ENCODE measurements at places on chromosomes 4 and X.

GRCh38 chr4:7985891-7986441, 46.3 kb upstream of the AFAP1 start:
- peaks cover 5% of the 10 kb centered on the region for H3K36me3 ChIP-seq
- H3K27me3 ChIP-seq: peaks cover 6% of the 10 kb centered on the region
- DNase-seq: no peak
- no peak overlapping the region for H3K4me3 ChIP-seq

DNA sequence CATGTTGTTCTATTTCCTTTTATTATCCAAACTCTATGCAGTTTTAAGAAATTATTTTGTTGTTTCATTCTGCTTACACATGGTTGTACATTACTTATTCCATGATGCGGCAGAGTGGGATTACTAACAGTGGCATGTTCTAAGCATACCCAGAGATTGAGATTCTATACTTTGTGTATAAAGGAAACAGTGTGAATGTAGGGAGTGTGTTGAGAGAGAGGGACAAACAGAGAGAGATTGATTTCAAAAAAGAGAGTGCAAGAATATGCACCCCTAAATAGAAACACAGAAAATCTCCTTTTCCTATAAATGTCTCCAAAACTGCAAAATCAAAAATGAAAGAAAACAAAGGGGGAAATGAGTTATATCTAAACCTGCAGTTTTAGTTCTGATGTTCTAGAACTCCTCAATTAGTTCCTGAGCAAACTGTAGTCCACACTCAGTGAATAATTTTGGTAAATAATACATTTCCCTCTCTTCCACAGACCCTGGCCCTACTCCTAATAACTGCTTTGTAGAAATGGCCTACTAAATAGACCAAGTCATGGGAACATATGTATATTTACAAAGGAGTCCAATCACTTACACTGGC, 31.0 kb downstream of the SLC9B1 start:
- no peak overlapping the region for H3K27ac ChIP-seq
- DNase-seq: no peak
- no peak overlapping the region for H3K4me3 ChIP-seq
- H3K4me1 ChIP-seq: no peaks in the 10 kb centered on the region

DNA sequence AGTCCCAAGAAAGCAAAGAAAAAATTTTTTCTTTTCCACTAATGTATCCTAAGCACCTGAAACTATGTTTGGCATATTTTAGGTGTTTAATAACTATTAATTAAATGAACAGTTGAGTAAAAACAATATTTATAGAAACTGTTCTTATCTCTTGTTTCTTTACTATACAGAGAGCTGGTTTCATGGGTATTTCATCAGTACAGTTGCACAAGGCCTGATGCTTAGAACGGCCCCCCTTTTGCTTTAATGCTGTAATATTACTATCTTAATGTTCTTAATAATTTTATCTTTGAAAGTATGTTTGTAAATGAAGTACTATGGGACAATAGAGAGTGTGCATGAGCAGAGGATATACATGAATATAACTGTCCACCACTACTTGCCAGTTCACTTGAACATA, 479.1 kb upstream of the SLIT2 start:
- H3K27ac ChIP-seq: no peak overlapping the region
- DNase-seq: no peak
- H3K4me1 ChIP-seq: no peaks in the 10 kb centered on the region
- H3K4me3 ChIP-seq: no peak overlapping the region

DNA sequence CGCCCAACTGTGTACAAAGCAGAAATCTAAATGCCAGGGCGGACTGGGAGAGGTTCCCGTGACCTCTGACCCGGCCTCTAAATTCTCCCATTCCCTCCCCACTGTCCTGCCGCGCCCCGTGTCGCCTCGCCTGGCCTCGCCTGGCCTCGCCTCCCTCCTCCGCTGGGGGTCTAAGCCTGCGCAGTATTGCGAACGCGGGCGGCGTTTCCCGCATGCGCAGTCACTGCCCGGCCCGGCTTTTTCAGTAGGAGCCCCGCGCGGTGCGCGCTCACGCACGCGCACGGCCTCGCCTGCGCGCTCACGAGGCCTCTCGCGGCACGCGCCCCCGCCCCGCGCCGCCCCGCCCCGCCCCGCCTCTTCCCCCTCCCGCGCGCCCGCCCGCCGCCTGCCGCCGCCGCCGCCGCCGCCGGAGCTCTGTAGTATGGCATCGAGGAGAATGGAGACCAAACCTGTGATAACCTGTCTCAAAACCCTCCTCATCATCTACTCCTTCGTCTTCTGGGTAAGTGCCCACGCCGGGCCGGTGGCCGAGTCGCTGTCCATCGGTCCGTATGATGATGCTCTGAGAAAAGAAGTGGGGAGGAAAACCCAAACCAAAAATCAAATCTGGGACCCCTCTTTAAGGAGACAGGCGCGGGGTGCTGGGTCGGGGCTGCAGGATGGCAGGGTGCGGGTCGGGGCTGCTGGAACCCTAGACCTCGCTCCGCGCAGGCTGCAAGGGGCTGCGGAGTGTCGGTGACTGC, at the start of gene TSPAN7:
Gene TSPAN7 (plus strand): TSS at position 417 of the 743 bp plus-strand sequence. CDS start 5 bp downstream, at position 422.
- no peak within 1 kb of the TSS for H3K27ac ChIP-seq
- H3K36me3 ChIP-seq: no peaks in the 10 kb centered on the region
- no peaks in the 10 kb centered on the region for H3K4me1 ChIP-seq
- peak within 1 kb of the TSS; percentile 84 for H3K4me3 ChIP-seq
- H3K27me3 ChIP-seq: peaks cover 3% of the 10 kb centered on the region

DNA sequence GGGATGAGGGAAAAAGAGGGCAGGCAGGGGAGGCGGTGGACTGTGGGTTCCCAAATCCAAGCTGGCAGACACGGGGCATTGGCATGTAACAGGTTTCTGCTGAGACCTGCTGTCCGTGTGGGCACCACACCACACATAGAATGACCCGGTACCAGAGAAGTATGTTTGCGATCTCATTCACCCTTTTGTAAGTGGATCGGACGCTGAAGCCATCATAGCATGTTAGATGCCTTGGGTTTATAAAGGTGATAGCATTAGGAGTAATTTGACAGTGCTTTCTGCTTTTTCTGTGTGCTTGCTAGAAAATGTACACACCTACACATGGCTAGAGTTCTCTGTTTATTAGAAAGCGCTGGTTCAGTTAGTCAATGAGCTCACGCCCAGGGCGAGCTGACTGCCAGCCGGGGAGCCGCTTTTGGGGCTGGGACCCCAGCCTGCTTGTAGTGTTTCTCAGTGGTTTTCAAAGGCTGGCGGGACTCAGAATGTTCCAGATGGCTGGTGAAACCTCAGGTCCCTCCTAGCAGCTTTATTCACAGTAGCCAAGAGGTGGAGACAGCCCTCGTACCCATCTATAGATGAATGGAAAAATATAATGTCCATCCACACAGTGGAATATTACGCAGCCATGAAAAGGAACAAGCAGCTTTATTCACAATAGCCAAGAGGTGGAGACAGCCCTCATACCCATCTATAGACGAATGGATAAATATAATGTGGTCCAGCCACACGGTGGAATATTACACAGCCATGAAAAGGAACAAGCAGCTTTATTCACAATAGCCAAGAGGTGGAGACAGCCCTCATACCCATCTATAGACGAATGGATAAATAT, 579 bp downstream of the IL3RA start:
- peaks cover 8% of the 10 kb centered on the region for H3K27me3 ChIP-seq
- no peak overlapping the region for H3K27ac ChIP-seq
- DNase-seq: no peak
- H3K4me3 ChIP-seq: peak overlapping the region; percentile 72

DNA sequence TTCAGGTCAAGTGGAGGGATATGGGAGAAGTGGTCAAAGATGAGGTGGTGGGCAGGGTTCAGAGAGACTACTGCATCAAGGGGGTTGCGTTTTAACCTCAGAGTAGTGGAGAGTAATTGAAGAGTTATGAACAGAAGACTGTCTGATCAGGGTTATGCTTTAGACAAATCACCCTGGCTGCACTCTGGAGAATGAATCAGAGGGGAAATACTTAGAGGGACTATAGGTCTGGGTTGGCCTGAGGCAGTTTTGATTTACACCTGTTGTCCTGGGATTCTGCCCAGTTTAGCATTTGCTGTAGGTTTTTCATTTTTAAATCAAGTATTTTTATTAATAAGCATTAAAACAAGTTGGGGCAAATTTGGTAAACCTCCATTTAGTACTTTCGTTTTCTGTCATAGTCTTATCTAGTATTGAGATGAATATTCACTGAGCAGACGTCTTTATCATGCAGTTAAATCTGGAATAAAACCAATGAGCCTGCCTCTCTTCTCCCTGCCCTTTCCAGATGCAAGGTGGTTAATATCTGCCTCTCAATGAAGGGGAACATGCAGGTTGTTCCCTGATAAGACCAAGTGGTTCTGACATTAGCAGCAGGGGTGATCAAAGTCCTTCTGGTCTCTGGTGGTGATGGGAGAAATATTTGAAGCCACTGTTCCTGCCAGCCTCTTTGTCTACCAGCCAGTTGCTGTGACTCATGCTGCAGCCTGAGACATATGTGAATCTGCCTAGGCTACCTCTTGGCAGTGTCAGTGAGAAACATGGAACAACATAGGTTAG, 116.0 kb upstream of the RPS6KA3 start:
- DNase-seq: no peak
- H3K36me3 ChIP-seq: no peaks in the 10 kb centered on the region
- no peak overlapping the region for H3K4me3 ChIP-seq
- no peaks in the 10 kb centered on the region for H3K27me3 ChIP-seq

- no peaks in the 10 kb centered on the region for H3K36me3 ChIP-seq
- no peaks in the 10 kb centered on the region for H3K4me1 ChIP-seq
- H3K27ac ChIP-seq: no peak overlapping the region
- no peaks in the 10 kb centered on the region for H3K27me3 ChIP-seq
Measured at GRCh38 chrX:17563076-17563475, 174.2 kb upstream of the SCML1 start.

DNA sequence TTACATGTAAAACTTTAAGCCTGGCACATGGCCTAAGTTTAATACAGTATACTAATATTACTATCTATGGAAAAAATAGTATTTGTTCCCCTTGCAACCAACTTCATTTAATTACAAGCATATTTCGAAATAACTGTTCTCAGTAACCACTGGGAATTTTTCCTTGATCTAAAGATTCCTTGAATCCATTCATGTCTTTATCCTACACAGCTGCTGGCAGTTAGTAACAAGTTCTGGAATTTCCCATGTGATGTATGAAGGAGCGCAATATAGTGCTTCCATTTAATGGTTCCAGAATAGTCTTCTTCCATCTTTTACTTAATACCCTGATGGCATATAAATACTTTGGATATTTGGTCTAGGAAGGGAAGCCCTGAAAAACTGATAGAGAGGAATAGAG, 136.5 kb downstream of the AASDH start:
- H3K27ac ChIP-seq: no peak overlapping the region
- H3K4me1 ChIP-seq: no peaks in the 10 kb centered on the region
- no peak overlapping the region for H3K4me3 ChIP-seq
- H3K36me3 ChIP-seq: no peaks in the 10 kb centered on the region
- peaks cover 3% of the 10 kb centered on the region for H3K27me3 ChIP-seq
- no peak for DNase-seq

DNA sequence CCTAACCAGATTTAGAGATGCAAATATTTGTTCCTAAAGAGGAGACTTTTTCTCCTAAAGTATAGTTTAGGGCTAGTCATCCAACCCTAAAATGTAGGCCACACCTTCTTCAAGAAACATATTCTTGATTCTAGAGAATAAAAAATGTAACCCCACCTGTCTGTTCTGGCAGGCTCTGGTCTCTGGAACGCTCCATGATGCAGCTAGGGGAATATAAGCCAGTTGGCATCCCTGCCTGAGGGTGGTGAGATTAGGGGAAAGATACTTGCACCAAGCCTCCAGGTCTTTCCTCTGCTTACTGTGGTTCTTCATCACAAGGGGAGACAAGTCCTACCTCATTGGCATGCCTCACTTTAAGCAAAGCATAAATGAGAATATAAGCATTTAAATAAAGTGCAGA, 21.2 kb upstream of the TBC1D9 start:
- H3K27me3 ChIP-seq: no peaks in the 10 kb centered on the region
- no peak overlapping the region for H3K27ac ChIP-seq
- peaks cover 6% of the 10 kb centered on the region for H3K36me3 ChIP-seq
- no peak for DNase-seq
- peaks cover 21% of the 10 kb centered on the region for H3K4me1 ChIP-seq
- no peak overlapping the region for H3K4me3 ChIP-seq

GRCh38 chrX:30561191-30561590, 16.4 kb downstream of the TASL start:
- H3K4me1 ChIP-seq: peaks cover 16% of the 10 kb centered on the region
- DNase-seq: no peak
- H3K27me3 ChIP-seq: no peaks in the 10 kb centered on the region
- no peak overlapping the region for H3K4me3 ChIP-seq
- H3K36me3 ChIP-seq: peaks cover 22% of the 10 kb centered on the region

- no peak overlapping the region for H3K4me3 ChIP-seq
- H3K27me3 ChIP-seq: no peaks in the 10 kb centered on the region
- no peak overlapping the region for H3K27ac ChIP-seq
- H3K4me1 ChIP-seq: peaks cover 21% of the 10 kb centered on the region
- H3K36me3 ChIP-seq: peaks cover 23% of the 10 kb centered on the region
- no peak for DNase-seq
Measured at GRCh38 chrX:10064736-10065135, 92.0 kb upstream of the CLCN4 start.

- DNase-seq: no peak
- peaks cover 3% of the 10 kb centered on the region for H3K4me1 ChIP-seq
- H3K36me3 ChIP-seq: no peaks in the 10 kb centered on the region
- no peak overlapping the region for H3K27ac ChIP-seq
- no peak overlapping the region for H3K4me3 ChIP-seq
Measured at GRCh38 chr4:111963158-111963700, 182.0 kb upstream of the FAM241A start.

- H3K4me1 ChIP-seq: peaks cover 20% of the 10 kb centered on the region
- H3K27me3 ChIP-seq: no peaks in the 10 kb centered on the region
- H3K27ac ChIP-seq: no peak overlapping the region
- H3K4me3 ChIP-seq: no peak overlapping the region
Measured at GRCh38 chr4:83152746-83153145, 38.2 kb upstream of the PLAC8 start.

GRCh38 chr4:47836641-47837093, 1.2 kb downstream of the CORIN start:
- H3K36me3 ChIP-seq: no peaks in the 10 kb centered on the region
- DNase-seq: peak; percentile 30
- peak overlapping the region; percentile 24 for H3K27ac ChIP-seq
- peaks cover 9% of the 10 kb centered on the region for H3K27me3 ChIP-seq

DNA sequence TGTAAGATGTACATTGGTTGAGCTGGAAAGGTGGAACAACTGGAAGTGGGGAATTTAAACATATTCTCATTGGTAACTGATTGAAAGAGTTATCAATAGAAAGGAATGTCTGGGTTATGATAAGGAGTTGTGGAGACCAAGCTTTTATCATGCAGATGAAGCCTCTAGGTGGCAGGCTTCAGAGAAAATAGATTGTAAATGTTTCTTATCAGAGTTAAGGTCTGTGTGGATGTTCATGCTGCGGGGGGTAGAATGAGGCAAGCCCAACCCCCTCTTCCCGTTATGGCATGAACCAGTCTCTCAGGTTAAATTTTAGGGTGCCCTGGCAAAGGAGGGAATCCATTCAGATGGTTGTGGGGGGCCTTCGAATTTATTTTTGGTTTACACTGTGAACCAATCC, 16.0 kb downstream of the ARSD start:
- peaks cover 19% of the 10 kb centered on the region for H3K36me3 ChIP-seq
- no peak for DNase-seq
- H3K4me1 ChIP-seq: no peaks in the 10 kb centered on the region
- H3K4me3 ChIP-seq: no peak overlapping the region
- H3K27me3 ChIP-seq: peaks cover 2% of the 10 kb centered on the region

- no peak overlapping the region for H3K27ac ChIP-seq
- H3K4me3 ChIP-seq: no peak overlapping the region
Measured at GRCh38 chr4:184722798-184723197, 11.1 kb downstream of the CENPU start.
